ENCODE measurements at places on chromosomes 7 and 10.

GRCh38 chr7:96076350-96076707 lies 245.6 kb downstream of the SLC25A13 start:
- DNase-seq = no peak

GRCh38 chr7:119596651-119597050 lies 676.3 kb upstream of the KCND2 start:
- DNase-seq = no peak

DNA sequence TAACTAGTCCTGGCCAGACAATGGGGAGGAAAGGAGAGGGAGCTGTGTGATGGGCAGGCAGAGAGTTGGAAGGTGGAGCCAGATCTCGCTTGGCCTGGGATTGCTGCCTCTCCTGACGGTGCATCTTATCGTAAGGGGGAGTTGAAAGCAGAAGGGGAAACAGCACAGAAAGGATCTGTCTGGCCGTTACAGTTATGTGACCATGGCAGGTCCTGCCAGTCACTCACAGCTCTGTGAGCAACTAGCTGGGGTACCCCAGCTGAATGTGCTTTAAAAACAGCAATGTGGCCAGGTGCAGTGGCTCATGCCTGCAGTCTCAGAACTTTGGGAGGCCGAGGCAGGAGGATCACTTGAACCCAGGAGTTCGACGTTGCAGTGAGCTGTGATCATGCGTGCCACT lies 8.1 kb downstream of the BLVRA start:
- DNase-seq = no peak

GRCh38 chr7:132537456-132538145 lies 38.7 kb downstream of the PLXNA4 start:
- DNase-seq = no peak

DNA sequence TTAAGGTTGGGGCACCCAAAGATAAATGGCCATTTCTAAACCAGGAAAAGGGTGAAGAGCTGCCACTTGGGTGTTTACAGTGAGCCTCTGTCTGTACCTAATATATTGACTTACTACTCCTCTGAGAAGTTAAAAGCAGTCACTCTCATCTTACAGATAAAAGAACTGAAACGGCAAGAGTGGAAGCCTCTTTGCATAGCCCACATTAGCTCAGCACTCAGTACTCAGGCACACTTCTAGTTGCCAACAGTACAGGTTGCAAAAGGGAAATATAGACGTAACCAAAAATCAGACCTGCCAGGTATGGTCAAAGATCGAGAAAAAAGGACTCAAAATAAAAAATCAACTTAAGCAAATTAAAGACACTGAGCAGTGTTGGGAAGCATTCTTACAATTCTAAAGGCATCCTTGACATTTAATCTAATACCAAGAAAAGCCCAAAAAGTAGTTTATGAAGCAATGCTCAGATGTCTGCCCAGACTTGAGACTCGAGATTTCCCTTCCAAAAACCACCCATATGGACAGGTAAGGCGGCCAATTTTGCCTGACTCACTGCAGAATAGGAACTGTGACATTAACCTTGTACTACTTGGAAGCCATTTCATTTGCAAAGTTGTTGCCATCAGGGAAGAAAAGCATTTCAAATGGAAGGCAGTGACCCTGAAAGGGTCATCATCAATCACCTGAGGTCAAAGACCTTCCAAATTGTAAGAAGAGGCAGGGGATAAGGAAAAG lies 139.3 kb downstream of the SLC25A13 start:
- no peak for DNase-seq

DNA sequence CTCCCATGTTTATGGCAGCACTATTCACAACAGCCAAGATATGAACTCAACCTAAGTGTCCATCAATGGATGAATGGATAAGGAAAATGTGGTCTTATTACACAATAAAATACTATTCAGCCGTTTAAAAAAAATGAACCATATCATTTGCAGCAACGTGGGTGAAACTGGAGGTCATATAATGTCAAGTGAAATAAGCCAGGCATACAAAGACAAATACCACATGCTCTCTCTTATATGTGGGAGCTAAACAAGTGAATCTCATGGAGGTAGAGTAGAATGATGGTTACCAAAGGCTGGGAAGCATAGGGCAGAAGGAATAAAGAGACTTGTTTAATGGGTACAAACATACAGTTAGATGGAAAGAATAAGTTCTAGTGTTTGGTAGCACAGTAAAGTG lies 699.1 kb downstream of the NRG3 start:
- DNase-seq = no peak

GRCh38 chr10:126157189-126157588 lies 231.1 kb downstream of the ADAM12 start:
- no peak for DNase-seq

DNA sequence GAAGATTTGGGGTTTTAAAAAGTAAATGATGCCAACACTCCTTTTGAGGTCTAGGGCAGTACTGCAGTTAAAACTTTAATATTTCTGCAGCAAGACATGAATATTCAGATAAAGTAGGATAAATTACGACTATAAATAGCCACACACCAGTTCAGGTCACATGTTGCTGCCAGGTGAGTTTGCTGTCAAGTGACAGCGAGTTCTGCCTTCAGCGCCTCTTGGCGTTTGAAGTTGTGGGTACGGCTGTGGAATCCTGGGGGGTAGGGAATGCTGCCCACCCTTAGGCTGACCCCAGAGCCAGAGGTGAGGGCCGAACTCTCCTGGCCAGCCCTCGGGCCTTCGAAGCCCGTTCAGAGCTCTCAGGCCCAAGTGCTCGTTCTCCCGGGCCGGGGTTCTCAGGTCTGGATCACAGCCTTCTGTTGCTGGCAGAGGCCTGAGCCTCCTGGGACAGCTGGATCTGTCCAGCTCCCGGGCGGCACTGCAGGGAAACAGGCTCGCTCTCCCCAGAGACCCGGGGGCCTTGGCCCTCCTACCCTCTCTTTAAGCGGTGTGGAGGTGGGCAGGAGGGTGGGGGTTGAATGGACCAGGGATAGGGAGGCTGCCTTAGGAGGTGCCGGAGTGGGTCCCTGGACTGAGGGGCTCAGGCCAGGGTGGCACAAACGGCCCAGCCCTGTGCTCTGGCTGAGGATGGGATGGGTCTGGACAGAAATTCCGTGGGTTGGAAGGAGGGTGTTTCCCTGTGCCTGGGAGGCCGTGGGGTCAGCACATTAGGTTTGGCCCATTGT lies 5.4 kb downstream of the BRI3 start:
- DNase-seq = no peak

DNA sequence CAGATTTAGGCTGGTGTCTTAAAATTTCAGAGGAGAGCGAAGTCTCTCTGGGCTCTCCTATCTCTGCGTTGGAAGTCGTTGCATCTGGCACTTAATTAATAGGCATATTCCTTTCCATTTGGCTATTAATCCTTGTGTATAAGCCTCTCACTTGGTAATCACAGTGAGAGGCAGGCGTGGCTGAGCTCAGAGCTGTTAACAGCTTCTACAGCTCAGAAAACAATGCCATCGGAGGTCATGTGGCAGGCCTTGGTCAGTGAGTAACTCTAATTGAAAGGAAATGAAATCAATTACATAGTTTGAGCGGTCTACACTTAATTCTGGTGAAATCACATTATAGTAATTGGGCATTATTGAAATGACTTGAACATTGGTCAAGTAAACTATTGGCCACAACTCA lies 135.1 kb downstream of the DPY19L1 start:
- DNase-seq = no peak

DNA sequence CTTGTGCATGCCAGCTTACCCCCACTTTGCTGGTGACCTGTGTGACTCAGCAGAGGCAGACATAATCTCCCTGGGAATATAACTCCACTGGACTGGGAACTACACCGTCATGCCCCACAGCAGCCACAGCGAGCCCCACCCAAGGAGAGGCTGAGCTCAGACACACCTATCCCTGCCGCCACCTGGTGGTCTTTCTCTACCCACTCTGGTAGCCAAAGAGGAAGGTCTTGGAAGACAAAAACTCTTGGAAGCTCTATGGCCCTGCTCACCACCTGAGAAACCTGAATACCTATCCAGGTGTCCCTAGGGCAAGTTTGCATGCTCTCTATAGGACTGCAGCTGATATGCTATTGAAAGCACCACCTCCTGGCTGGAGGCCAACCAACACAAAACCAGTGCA lies 48.1 kb downstream of the MYO3A start:
- no peak for DNase-seq

- DNase-seq = no peak
These were observed 154.3 kb downstream of the GNAT3 start for GRCh38 chr7:80357530-80357929.

- no peak for DNase-seq
These were observed 255.7 kb downstream of the TNS3 start for GRCh38 chr7:47326220-47326619.
